Gastroesophageal sphincter (tissue), 4 donors: ENCODE measurements at places on chromosomes 4 and X.
A peak's percentile ranks its signal among the peaks of the same experiment; 100 is the strongest.

GRCh38 chr4:123121241-123121907, 199.0 kb upstream of the NUDT6 start:
- no peak for ATAC-seq

DNA sequence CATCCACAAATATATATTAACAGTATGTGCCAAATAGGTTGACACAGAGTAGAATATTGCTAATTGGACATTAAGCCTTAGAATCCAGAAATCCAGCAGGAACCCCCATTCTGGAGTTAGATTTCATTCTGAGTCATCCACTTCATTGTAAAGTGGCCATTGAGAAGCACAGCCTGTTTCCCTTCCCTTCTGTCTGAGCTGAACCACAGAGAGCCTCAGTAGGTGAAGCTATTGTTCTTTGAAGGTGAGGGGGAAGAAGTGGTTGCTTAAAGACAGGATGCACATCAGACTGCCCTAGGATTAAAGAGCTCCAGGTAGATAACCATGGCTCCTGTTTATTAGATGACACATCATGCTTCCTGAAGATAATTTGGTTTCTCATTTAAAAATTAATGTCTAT, 30.6 kb upstream of the MCF2 start:
- ATAC-seq: no peak

DNA sequence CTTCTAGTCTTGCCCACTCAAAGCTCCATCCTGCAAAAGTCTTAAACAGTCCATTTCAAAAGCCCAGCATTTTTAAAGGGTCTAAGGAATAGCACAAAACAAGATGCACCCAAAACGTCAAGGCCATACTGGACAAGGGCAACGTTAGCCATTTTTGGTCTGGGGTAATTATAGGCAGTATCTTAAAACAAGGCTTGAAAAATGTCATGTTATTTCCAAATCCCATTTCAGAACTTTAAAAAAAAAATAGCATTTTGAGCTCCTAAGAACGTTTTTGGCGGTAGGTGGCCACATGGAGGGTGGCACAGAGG, 584 bp upstream of the TMEM165 start:
- ATAC-seq: no peak

- ATAC-seq: peak; percentile 62
Measured at GRCh38 chr4:153781717-153782416, 7.0 kb downstream of the SFRP2 start.

DNA sequence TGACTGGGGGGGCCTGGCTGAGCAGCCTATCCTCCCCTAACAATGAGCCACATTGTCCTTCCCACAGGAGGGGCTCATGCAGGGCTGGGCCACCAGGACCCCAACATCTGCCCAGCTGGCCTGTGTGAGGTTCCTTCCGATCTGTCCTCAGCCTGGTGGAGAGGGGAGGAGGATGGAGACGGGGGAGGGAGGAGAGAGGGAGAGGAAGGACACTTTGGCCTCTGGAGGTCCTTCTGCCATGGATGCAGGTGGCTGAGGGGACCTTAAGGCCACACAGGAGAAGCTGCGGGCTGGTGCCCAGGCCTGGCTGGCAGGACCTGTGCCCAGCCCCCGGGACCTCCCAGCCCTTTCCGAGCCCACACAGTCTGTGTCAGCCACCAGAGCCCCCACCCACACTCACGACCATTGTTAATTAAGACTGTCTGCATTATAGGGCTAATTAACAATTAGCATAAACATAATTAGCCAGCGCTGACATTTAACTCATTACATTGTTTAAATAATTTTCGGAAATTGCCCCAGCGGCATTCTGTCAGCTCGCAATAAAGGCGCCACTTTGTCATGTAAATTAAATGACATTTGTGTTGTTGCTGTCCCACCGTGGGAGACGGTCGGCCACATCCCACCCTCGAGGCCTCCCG, 53.0 kb upstream of the NKX1-1 start:
- no peak for ATAC-seq

DNA sequence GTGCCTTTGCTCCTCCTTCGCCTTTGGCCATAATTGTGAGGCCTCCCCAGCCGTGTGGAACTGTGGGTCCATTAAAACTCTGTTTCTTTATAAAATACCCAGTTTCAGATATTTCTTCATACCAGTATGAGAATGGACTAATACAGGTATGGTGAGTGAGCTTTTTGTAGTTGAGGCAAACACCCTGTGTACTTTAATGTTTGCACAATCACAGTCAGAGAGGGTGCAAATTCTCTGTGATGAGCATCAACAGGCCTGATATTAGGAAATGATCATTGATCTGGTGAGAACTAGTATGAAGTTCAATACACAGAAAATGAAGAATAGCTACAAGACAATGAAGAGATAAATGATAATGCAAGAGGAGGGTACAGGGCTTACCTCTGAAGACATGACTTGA, 744.6 kb downstream of the RPA4 start:
- no peak for ATAC-seq

GRCh38 chr4:174669270-174669669, 147.0 kb upstream of the HPGD start:
- no peak for ATAC-seq

GRCh38 chr4:6705646-6706045, 4.0 kb downstream of the MRFAP1L1 start:
- no peak for ATAC-seq

GRCh38 chr4:98098764-98099163, 44.5 kb downstream of the STPG2 start:
- ATAC-seq: no peak

DNA sequence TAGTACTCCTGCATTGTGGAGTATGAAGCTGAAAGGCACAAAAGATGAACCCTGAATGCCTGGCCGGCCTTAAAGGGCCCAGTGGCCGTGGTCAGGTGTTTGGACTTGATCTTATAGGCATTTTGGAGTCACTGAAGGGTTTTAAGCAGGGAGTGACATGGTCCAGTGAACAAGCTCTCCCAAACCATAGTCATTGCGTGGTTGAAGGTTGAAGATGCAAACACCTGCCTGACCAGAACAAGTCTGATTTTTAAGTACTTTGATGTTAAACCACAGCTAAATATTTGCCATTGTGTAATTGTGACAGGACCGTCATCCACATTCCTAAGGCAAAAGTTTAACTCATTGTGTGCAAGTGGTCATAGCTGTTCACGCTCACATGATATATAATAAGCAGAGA, 3.3 kb downstream of the STK32B start:
- no peak for ATAC-seq

- ATAC-seq: no peak
Measured at GRCh38 chr4:4320528-4320927, 30.5 kb downstream of the ZBTB49 start.

DNA sequence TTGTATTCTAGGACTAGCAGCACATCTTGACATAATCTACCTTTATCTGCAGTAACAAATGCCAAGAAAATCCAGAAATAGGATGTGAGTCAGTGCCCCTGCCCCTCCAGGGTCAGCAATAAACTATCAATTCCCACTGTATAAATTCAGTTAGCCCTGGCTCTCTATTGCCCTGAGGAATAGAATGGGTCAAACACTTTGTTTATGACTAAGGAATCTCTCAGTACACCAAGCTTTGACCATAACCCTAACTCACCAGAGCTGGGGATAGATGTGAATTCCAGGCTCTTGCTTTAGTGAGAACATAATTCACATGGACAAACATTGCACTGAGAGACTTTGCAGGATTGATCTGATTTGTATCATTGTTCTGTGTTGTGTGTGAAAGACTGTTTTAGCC, 82.3 kb downstream of the CXXC4 start:
- ATAC-seq: no peak

- no peak for ATAC-seq
Measured at GRCh38 chr4:52932591-52933470, 70.7 kb downstream of the RASL11B start.

GRCh38 chrX:134526399-134526798, 66.4 kb downstream of the HPRT1 start:
- no peak for ATAC-seq

DNA sequence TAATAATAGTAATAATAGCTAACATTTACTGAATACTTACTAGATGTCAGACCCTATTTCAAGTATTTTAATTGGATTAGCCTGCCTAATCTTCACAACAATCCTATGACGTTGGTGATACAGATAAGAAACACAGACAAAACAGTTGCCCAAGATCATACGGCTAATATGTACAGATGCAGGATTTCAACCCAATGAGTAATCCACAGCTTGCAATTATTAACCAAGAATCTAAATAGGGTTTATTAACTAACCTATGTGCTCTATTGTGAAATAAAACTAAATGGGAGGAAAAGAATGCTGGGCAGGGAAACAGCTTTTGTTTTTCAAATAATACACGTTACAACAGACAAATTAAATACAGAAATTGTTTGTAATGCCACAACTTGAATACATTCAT, 23.4 kb downstream of the FBXO8 start:
- no peak for ATAC-seq

GRCh38 chr4:181939199-181939945, 303.8 kb upstream of the TENM3 start:
- ATAC-seq: no peak

- no peak for ATAC-seq
Measured at GRCh38 chr4:18722748-18723191, 701.2 kb upstream of the LCORL start.

DNA sequence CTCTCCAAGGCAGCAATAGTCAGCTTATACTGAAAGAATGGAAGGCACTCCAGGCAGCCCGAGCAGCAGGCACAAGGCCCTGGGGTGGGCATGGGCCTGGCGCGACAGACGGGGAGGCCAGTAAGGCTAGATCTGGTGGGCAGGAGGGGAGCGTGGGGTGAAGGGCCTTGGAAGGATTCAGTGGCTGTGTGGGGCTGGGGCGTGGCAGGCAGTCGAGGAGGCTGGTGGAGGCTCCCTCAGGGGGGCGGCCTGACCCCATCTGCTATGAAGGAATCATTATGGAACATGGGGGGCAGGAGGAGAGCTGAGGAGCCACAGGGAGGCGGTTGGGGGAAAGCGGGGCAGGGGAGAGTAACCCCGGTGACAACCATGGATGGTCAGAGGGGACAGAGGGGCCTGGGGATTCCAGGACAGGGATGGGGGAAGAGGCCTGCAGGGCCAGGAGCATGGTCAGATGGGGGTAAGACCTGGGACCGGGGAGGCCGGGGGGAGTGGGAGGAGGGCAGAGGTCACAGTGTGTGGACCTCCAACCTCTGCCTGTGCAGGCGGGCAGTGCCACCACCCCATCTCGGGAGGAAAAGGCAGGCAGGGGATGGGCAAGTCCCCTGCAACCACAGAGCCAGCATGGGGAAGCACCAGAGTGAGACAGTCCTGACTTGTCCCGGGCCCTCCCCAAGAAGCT, 70.3 kb downstream of the ACOX3 start:
- no peak for ATAC-seq

GRCh38 chrX:100447655-100448397, 37.8 kb upstream of the PCDH19 start:
- ATAC-seq: peak; percentile 50

- peak; percentile 18 for ATAC-seq
Measured at GRCh38 chrX:40933132-40933705, 152.0 kb upstream of the USP9X start.

DNA sequence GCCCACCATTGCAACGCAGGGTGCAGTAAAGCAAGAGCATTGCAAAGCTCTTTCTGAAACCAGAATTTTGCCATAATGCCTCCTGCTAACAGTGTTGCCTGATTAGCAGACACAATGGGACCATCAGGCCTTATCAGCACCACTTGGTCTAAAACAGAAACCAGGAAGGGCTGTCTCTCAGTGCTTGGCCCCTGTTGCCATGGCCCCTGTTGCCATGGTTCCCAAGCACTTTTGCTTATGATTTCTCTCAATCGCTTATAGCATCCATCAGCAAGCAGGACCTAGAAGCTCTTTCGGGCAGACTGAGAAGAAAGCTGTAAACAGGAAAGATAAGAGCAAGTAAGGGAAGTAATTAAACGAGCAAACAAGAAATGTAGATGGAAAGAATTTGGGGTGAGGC, 36.8 kb downstream of the RTL5 start:
- no peak for ATAC-seq

DNA sequence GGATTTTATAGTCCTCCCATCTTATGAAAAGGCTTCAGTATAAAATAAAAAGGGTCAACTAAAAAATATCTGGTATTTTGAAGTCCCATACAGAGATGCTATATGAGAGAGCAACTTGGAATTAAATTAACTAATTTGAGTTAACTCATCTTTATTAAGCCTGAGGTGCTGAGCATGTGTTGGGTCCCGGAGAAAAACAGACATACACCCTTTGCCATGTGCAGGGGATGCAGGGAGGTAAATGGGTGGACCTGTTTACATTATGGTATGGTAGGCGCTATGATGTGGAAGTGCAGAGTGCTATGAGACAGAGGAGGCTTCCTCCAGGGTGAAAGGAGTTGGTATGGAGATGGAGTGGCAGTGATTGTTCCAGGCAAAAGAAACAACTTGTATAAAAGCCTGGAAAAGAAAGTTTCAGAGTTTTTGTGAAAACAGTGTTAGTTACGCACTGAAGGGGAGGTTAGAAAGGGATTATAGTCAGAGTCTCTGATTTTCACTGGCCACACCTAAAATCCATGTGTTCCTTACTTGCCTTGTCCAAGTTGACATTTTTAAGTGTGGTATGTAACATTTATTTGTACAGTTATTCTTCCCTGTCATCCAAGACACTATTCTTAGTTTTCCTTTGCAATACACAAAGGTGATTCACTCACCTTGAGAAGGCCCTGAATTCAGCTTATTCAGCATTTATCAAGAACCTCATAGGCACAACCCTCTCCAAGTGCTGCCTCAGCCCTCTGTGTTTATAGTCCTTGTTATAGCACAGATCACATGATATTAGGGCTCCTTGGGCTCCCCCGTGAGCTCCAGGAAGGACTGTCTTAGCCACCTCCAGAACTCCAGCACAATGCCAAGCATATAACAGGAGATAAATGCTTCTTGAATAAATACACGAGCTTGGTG, 152.0 kb downstream of the RASL11B start:
- ATAC-seq: no peak

DNA sequence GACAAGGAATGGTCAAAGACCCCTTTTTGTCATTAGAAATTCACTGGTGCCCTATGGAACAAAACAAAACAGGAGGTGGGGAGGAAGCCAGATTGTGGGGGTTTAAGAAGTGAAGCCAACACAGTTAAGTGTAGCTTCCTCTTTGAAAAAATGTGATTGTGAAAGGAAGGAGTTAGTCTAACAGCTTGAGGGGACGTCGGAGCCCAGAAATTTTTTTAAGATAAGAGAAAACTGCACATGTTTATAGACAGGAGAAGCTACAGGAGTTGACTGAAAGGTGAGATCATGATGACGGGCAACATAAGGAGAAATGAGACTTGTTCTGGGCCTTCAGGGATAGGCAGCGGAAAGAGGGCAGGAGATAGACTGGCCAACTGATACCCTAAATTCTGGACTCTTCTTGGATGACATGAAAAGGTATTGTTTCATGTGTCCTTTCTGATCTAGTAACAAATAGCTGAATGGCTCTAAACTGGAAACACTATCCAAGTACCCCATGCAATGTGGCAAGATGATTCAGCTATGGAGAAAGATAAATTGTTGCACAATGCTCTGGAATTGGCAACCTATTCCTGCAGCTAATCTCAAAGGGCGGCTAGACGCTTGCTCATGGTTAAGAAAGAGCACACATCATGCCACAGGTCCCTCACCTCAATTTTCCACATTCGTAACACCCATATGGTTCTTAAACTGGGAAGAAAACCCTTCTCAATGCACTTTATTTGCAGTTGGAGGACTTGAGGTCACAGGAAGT, 3.7 kb upstream of the HDAC8 start:
- ATAC-seq: no peak

- ATAC-seq: no peak
Measured at GRCh38 chr4:76434901-76435527, at the start of gene SHROOM3. TSS of gene SHROOM3 (plus strand) at chr4:76435229. CDS start at chr4:76436053, 824 bp downstream.
